ENCODE measurements at places on chromosomes 16 and 17.

GRCh38 chr17:28228109-28228840, 90.7 kb upstream of the TMEM97 start:
- no peak for DNase-seq

- no peak for DNase-seq
These were observed 57.0 kb downstream of the BAIAP2 start for GRCh38 chr17:81091774-81092517.

- no peak for DNase-seq
These were observed 45.6 kb upstream of the BAHCC1 start for GRCh38 chr17:81349397-81350319.

DNA sequence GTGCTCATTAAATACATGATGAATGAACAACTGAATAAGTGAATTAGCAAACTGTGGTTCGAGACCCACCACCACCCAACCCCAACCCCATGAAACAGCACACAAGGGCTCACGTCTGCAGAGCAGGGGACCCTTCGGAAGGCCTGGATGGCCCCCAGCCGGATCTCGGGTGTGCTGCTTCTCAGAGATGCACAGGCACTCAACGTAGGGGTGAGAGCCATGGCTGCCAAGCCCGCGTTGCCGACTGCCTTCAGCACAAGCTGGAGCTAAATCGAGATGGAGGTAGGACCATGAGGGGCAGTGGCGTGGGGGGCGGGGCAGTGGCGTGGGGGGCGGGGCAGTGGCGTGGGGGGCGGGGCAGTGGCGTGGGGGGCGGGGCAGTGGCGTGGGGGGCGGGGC, 93.2 kb downstream of the LITAF start:
- DNase-seq = no peak

GRCh38 chr16:24986512-24987303, 28.5 kb downstream of the ARHGAP17 start:
- DNase-seq = no peak

- no peak for DNase-seq
These were observed 266.2 kb upstream of the FOXF1 start for GRCh38 chr16:86244158-86244557.
